Activated CD4-positive, alpha-beta memory T cell treated with anti-CD3 and anti-CD28 coated beads for 36 hours (primary cell): ENCODE measurements at places on chromosomes 11 and 22. TPM values are rescaled to one million over a fixed set of nuclear protein-coding genes. Genes with fewer than 3 reads are reported as not detected.

TMEM191C gene
- 1.4 TPM for total RNA-seq

DEFB131B gene
- total RNA-seq, result not detected

HBB gene
- total RNA-seq, result not detected

TRPM5 gene
- not detected for total RNA-seq

TYR gene
- not detected for total RNA-seq

GRIK4 gene
- not detected for total RNA-seq

SCN2B gene
- total RNA-seq, result not detected

LRRC74B gene
- total RNA-seq, result not detected

FOLR2 gene
- total RNA-seq, result not detected

RIMBP3C gene
- 0.46 TPM for total RNA-seq

DNA sequence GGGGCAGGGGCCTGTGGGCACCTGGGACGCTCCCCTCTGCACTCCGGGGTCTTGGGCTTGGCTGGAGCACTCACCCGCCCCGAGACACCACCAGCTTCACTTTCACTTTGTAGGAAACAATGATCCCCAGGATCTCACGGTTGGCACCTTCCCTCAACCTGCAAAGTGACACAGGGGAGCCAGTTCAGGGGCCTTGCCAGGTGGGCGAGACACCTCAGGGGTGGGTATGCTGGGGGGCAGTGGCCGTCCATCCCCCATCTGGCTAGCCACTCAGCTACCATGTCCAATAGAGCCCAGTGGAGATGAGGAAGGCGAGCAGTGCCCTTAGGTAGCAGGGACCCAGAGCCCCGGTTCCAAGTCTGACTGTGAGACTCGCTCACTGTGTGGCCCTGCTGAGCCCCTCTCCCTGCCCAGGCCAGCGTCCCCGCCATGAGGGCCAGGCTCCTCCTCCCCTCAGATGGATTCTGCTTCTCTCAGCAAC, 32.3 kb downstream of the TPBGL start:
- no peak overlapping the region for H3K4me3 ChIP-seq
- peaks cover 44% of the 10 kb centered on the region for H3K4me1 ChIP-seq
- H3K27me3 ChIP-seq, result no peaks in the 10 kb centered on the region
- H3K27ac ChIP-seq, result no peak overlapping the region
- no peak for DNase-seq
- peaks cover 2% of the 10 kb centered on the region for H3K36me3 ChIP-seq

DNA sequence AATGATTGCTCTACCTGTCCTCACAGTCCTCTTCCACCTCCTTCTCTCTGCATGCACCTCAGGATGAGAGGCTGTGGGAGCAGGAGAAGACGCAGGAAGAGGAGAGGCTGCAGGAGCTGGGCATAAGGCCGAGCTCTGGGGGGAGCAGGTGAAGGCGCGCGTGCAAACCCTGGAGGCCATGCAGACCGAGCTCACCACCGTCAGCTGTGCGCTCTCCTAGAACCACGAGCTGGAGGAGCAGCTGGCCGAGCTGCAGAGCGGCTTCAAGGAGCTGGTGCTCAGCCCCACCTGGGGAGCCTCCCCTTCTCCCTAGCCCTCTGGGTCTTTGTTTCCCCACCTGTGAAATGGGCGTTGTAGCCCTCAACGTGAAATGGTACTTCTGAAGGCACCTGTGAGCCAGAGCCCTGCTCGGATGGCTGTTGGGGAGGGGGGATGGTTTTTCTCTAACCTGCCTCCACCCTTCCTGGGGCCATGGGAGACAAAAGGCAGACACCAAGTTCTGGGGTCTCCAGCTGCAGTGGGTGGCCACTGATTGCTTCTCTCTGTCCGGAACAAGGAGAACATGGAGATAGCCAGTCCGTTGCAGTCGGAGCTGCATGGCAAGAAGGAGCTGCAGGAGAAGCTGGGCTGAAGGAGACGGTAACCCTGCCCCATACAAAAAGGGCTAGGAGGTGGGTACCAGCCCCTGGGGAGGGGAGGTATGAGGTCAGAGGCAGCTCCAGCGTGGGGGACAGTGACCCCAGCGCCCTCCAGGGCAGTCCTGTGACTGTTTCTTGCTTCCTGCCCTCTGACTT, 65.2 kb upstream of the A4GALT start:
- no peaks in the 10 kb centered on the region for H3K4me1 ChIP-seq
- H3K4me3 ChIP-seq, result no peak overlapping the region
- no peaks in the 10 kb centered on the region for H3K27me3 ChIP-seq
- no peaks in the 10 kb centered on the region for H3K36me3 ChIP-seq
- DNase-seq, result no peak
- no peak overlapping the region for H3K27ac ChIP-seq

- no peaks in the 10 kb centered on the region for H3K27me3 ChIP-seq
- no peak overlapping the region for H3K4me3 ChIP-seq
- H3K27ac ChIP-seq, result no peak overlapping the region
- H3K4me1 ChIP-seq, result no peaks in the 10 kb centered on the region
- no peaks in the 10 kb centered on the region for H3K36me3 ChIP-seq
- DNase-seq, result no peak
Measured at GRCh38 chr11:131275580-131275979, 94.8 kb upstream of the NTM start.

DNA sequence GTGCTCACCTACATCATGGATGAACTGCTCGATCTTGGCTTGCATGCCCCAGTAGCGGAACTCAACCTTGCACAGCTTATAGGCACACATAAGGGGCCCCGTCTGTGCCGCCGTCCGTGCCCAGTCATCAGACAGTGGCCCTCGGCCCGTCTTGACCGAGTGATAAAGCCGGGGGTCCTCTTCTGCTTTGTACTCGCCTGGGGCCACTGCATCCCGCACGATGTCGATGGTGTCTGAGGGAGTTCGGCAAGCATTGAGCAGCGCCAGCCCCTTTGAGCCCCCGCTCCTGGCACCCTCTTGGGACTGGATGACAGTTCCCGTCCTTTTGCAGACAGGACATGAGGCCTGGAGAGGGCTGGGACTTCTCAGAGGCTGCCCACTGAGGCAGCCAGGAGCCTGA, 3.3 kb downstream of the PITPNM1 start:
- no peaks in the 10 kb centered on the region for H3K27me3 ChIP-seq
- no peak overlapping the region for H3K27ac ChIP-seq

GRCh38 chr11:105000797-105001196, 22.2 kb downstream of the CASP5 start:
- H3K4me3 ChIP-seq, result no peak overlapping the region
- peak; percentile 74 for DNase-seq
- H3K36me3 ChIP-seq, result no peaks in the 10 kb centered on the region
- peaks cover 5% of the 10 kb centered on the region for H3K4me1 ChIP-seq
- H3K27me3 ChIP-seq, result no peaks in the 10 kb centered on the region

DNA sequence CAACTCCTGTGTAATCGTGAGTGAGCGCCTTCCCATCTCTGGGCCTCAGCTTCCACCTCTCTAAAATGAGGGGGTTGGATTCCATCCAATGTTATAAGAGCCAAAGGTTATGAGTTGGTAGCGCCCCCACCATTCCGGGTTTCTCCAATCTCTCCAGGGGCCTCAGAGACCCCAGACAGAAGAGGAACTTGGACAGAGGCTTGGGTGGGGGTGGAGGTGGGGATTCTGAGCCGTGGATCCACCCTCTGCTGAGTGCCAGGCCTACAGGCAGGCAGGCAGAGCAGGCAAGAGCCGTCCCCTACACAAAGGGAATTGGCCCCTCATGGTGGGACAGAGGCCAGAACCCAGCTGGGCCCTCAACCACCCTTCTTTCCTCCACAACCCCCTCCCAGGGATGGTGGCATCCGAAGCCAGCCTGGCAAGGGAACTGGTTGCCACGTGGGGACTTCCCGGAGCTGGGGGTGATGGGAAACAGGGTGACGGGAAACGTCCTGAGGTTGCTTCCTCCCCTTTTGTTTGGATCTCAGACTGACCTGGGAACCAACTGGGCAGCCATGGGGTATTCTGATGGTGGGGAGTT, 31.8 kb downstream of the TXN2 start:
- H3K4me3 ChIP-seq, result no peak overlapping the region
- H3K4me1 ChIP-seq, result peaks cover 38% of the 10 kb centered on the region
- no peak for DNase-seq
- H3K27me3 ChIP-seq, result no peaks in the 10 kb centered on the region
- no peaks in the 10 kb centered on the region for H3K36me3 ChIP-seq

DNA sequence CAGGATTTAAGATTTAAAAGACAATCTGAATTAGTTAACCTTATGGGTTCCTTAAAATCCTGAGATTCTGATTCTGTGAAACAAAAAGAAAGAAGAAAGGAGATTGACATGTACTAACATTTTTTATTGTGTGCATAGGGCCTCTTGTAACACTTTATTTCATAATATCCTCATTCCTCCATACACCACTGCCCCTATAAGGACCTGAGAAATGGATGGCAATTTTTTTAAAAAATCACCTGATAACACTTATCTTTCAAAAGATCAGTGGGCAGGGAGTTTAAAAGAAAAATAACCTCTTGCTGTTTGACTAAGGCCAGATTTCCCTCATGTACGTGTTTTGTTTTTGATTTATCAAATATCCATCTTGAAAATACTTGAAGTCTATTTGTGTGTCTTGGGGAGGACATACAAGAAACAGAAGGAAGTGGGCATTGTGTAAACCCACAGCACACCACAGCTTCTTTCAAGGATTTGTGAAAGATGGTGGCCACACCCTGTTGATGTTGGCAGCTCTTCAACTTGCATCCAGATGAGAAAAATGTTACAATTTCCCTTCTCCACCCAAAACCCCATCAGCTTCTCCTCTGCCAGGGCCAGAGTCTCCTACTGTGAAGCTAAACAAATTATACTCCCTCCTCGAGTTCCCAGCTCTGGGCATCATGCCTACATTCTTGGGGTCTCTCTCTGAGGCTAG, 35.0 kb upstream of the MPEG1 start:
- H3K36me3 ChIP-seq, result no peaks in the 10 kb centered on the region
- no peak overlapping the region for H3K4me3 ChIP-seq
- H3K4me1 ChIP-seq, result peaks cover 20% of the 10 kb centered on the region

GRCh38 chr11:123209591-123209990, 14.5 kb upstream of the CLMP start:
- H3K36me3 ChIP-seq, result no peaks in the 10 kb centered on the region
- no peak for DNase-seq
- H3K27ac ChIP-seq, result no peak overlapping the region
- no peaks in the 10 kb centered on the region for H3K4me1 ChIP-seq
- no peak overlapping the region for H3K4me3 ChIP-seq

GRCh38 chr11:66559142-66559865, 9.1 kb downstream of the CTSF start:
- no peak overlapping the region for H3K4me3 ChIP-seq
- peak; percentile 40 for DNase-seq
- H3K36me3 ChIP-seq, result no peaks in the 10 kb centered on the region

GRCh38 chr22:39777716-39778454, 115.7 kb downstream of the ENTHD1 start:
- DNase-seq, result no peak
- H3K27me3 ChIP-seq, result no peaks in the 10 kb centered on the region
- no peak overlapping the region for H3K27ac ChIP-seq

GRCh38 chr11:76184551-76184993, 21.7 kb downstream of the WNT11 start:
- H3K27me3 ChIP-seq, result no peaks in the 10 kb centered on the region
- no peak overlapping the region for H3K27ac ChIP-seq
- no peak for DNase-seq
- no peaks in the 10 kb centered on the region for H3K4me1 ChIP-seq

GRCh38 chr22:36467042-36467810, 14.2 kb downstream of the TXN2 start:
- peak overlapping the region; percentile 62 for H3K27ac ChIP-seq
- H3K27me3 ChIP-seq, result no peaks in the 10 kb centered on the region
- H3K4me3 ChIP-seq, result no peak overlapping the region
- H3K4me1 ChIP-seq, result peaks cover 21% of the 10 kb centered on the region

GRCh38 chr11:64542172-64543125, 48.6 kb upstream of the SLC22A12 start:
- H3K27me3 ChIP-seq, result peaks cover 28% of the 10 kb centered on the region
- no peaks in the 10 kb centered on the region for H3K36me3 ChIP-seq
- H3K4me1 ChIP-seq, result no peaks in the 10 kb centered on the region

DNA sequence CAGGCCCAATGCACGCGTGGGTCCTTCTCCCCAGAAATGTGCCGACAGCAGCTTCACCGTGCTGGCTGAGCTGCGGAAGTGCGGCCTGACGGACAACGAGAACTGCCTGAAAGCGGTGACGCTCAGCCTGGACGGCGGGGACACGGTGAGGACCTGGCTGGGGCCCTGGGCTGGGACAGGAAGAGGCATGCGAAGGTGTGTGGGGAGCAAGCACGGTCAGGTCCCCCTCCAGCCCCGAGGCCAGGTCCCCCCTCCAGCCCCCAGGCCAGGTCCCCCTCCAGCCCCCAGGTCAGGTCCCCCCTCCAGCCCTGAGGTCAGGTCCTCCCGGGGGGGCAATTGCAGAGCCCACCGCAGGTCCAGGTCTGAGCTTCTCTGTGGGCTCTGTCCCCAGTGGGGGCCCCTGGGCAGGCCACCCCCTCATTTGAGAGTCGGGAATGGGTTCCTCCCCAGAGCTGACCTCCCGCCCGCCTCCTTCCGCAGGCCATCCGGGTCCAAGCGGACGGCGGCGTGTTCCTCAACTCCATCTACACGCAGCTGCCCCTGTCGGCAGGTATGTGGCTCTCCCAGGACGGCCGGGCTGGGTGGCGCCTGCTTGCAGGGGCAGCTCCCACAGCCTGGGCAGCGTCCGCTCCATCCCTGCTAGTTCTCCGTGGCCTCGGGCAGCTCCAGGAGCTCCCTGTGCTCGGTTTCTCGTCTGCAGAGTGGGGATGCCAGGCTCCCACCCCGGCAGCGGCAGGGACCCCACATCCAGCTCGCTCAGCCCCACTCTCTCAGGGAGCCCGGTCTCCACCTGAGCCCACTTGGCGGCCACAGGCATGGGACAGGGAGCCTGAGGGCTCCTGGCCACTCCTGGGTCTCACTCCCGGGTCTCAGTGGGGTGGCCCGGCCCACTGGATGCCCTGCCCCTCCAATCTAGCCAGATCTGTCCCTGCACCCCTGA, 7.9 kb downstream of the MUC5B start:
- H3K36me3 ChIP-seq, result no peaks in the 10 kb centered on the region
- no peak overlapping the region for H3K4me3 ChIP-seq
- H3K27me3 ChIP-seq, result no peaks in the 10 kb centered on the region
- no peak for DNase-seq
- no peak overlapping the region for H3K27ac ChIP-seq

GRCh38 chr11:111676878-111677585, 74.8 kb downstream of the SIK2 start:
- no peak for DNase-seq
- peaks cover 16% of the 10 kb centered on the region for H3K36me3 ChIP-seq
- H3K27me3 ChIP-seq, result no peaks in the 10 kb centered on the region
- no peak overlapping the region for H3K27ac ChIP-seq

DNA sequence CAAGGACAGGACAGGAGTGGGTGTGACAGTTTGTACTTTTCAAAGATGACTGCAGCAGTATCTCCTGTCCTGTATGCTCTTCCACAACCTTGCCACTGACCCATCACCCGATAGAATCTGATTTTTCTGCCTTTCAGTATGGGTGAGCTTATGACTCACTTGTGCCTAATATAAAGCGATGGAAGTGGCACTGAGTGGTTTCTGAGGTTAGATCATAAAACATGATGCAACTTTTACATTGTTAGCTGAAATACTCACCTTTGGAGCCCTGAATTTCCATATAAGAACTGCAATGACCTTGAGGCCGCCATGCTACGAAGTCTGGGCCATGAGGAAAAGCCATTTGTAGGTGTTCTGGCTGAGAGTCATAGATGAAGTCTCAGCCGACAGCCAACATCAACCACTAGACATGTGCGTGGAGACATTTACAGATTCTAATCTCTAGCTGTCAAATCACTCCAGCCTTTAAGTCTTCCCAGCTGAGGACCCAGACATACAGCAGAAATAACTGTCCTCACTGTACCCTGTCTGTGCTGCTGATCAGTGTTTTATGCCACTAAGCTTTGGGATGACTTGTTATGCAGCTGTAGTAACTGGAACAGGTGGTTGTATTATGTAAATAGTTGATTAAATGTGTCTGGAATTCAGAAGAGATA, 105.9 kb upstream of the ARHGAP20 start:
- peaks cover 5% of the 10 kb centered on the region for H3K27me3 ChIP-seq
- H3K4me1 ChIP-seq, result peaks cover 7% of the 10 kb centered on the region
- no peak overlapping the region for H3K27ac ChIP-seq
- no peaks in the 10 kb centered on the region for H3K36me3 ChIP-seq
- no peak overlapping the region for H3K4me3 ChIP-seq
